ENCODE measurements at places on chromosomes 6 and 20. TPM values are rescaled to one million over a fixed set of nuclear protein-coding genes. Genes with fewer than 3 reads are reported as not detected.

Gene CD93
- total RNA-seq: not detected

Gene CAGE1
- total RNA-seq: not detected

Gene COL20A1
- total RNA-seq: 1.3 TPM

Gene MOG
- not detected for total RNA-seq

Gene SLC22A7
- not detected for total RNA-seq

Gene TPBG
- total RNA-seq: 42.7 TPM

Gene RAB44
- not detected for total RNA-seq

Gene KIFC1
- total RNA-seq: 43.1 TPM

Gene UBE3D
- total RNA-seq: 4.4 TPM

Gene CST5
- not detected for total RNA-seq

Gene B3GAT2
- total RNA-seq: 0.07 TPM

Gene MAN1A1
- 0.05 TPM for total RNA-seq

Gene SLC4A11
- total RNA-seq: 4.0 TPM

Gene SKIC2
- total RNA-seq: 24.4 TPM

Gene NKX2-2
- not detected for total RNA-seq

Gene C6orf141
- 25.8 TPM for total RNA-seq

Gene INSM1
- not detected for total RNA-seq

Gene GLO1
- 95.3 TPM for total RNA-seq

Gene BMP6
- 19.8 TPM for total RNA-seq

Gene VSX1
- total RNA-seq: 0.56 TPM

Gene DEFB124
- not detected for total RNA-seq

Gene LCA5
- total RNA-seq: 0.89 TPM

Gene IFT52
- total RNA-seq: 30.7 TPM

Gene PPIL1
- 44.2 TPM for total RNA-seq

Gene C20orf144
- 0.12 TPM for total RNA-seq

Gene ECT2L
- not detected for total RNA-seq

Gene ESF1
- 27.0 TPM for total RNA-seq

Gene EDN3
- 0.10 TPM for total RNA-seq

Gene DDX43
- not detected for total RNA-seq

Gene STAU1
- total RNA-seq: 63.7 TPM

Gene LIN28B
- 1.8 TPM for total RNA-seq

Gene TNFAIP3
- total RNA-seq: 11.9 TPM

Gene SFTA2
- not detected for total RNA-seq

Gene ZNF512B
- 9.7 TPM for total RNA-seq

Gene PRPH2
- not detected for total RNA-seq

Gene PRSS16
- total RNA-seq: 4.7 TPM

Gene TRIM10
- total RNA-seq: not detected

Gene SLC29A1
- total RNA-seq: 55.8 TPM

Gene GRM1
- total RNA-seq: 0.08 TPM

Gene SSTR4
- total RNA-seq: not detected

Gene OPN5
- total RNA-seq: not detected

Gene PLCB4
- total RNA-seq: 15.2 TPM
